ENCODE measurements at places on chromosomes 7 and 10.

- no peak for DNase-seq
These were observed 780.6 kb downstream of the INHBA start for GRCh38 chr7:40922316-40922670.

GRCh38 chr10:788796-789748, 99.6 kb upstream of the DIP2C start:
- DNase-seq: no peak

- no peak for DNase-seq
These were observed 93.8 kb upstream of the GNA12 start for GRCh38 chr7:2937701-2938513.

GRCh38 chr10:11437391-11438142, 173.9 kb downstream of the USP6NL start:
- no peak for DNase-seq

GRCh38 chr10:119283818-119284217, 76.4 kb downstream of the GRK5 start:
- DNase-seq: no peak

- no peak for DNase-seq
These were observed 52.2 kb downstream of the R3HCC1L start for GRCh38 chr10:98186681-98187080.

DNA sequence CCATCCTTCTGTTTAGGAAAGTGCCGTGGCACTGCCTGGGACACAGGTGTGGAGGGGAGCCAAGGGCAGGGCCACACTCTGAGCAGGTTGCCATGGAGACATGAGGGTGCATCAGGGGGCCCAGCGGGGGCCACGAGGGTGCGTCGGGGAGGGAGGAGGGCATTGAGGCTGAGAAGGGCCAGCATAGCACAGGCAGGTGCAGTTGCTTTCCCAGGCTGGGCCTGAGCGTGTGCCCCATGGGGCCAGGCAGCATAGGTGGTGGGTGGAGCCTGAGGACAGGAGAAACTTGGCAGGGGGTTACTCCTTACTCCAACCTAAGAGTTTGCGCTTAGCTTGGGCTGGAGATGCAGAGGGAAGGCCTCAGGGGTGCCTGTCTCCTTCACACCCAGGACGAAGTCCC, 15.2 kb downstream of the YKT6 start:
- DNase-seq: no peak

DNA sequence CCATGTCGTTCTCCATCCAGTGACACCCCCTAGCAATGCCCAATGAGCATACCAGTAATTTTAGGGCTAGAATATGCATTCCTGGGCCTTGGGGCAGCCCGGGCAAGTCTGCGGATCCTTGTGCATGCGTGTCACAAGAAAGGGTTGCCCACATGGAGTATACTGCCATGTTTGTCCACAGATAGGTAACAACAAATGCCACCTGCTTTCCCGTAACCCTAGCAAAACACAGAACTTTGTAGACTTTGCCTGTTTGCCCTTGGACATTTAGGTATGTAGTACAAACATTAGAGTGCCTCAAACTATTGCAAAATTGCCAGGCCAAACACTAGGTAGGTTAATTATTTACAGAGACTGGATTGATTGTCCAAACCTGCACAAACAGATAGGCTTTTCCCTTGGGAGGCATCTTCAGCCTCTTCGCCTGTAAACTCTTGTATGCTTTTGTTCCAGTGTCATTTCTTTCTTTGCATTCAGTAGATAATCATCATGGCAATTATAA, 117.0 kb downstream of the ADCY1 start:
- no peak for DNase-seq

Measured in stimulated activated CD8-positive, alpha-beta memory T cell treated with anti-CD3 and anti-CD28 coated beads, Interleukin-7, amount 100 ng/mL, for 4 hours (primary cell).